Dorsolateral prefrontal cortex (tissue), 122 donors: ENCODE measurements at places on chromosomes 16 and 17. TPM values are rescaled to one million over a fixed set of nuclear protein-coding genes. Genes with fewer than 3 reads are reported as not detected.

PLD2 gene
- 51.4 TPM for total RNA-seq

RNF43 gene
- total RNA-seq: 16.3 TPM

SLC12A3 gene
- not detected for total RNA-seq

AGRP gene
- total RNA-seq: not detected

CDK5R1 gene
- 119 TPM for total RNA-seq

PPM1E gene
- total RNA-seq: 24.0 TPM

FAM117A gene
- total RNA-seq: 10.3 TPM
